ENCODE measurements at places on chromosomes 2 and 18.
A peak's percentile ranks its signal among the peaks of the same experiment; 100 is the strongest.

DNA sequence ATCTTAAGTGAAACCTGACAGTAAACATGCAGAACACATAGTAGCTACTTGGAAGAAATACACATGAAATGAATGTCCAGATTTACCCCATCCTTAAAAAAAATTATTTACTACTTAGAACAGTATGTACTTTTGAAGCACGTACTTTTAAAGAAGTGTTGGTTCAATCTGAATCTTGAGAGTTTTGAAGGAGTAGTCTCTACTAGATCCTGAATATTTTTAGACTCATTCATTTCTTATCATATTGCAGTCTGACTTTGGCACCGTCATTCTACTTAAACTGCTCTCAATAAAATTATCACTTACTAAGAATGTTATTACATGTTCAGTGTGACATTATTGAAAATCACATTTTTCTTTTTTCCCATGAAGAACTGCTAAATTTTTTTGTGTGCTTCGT lies 187.8 kb downstream of the DPP4 start:
- DNase-seq = no peak

DNA sequence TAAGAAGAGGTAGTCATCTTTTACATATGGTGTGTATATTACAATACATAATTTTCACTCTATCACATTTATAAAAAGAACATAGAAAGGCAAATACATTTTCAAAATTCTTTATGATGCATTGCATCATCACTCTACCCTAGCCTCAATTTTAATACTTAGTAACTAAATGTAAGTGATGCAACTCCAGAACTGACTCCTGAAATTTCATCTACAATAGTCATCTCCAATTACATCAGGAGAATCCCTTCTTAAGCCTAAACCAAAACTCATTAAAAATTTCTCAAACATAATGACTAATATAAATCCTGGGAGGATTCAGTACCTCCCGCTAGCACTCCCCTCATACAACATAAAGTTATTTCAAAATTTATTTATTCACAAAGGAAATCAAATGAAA lies 15.9 kb downstream of the TMX3 start:
- DNase-seq = no peak

- DNase-seq = no peak
Measured at GRCh38 chr2:137952586-137953129, 11.6 kb upstream of the HNMT start.

- no peak for DNase-seq
Measured at GRCh38 chr2:458425-458815, 170.5 kb upstream of the ALKAL2 start.

DNA sequence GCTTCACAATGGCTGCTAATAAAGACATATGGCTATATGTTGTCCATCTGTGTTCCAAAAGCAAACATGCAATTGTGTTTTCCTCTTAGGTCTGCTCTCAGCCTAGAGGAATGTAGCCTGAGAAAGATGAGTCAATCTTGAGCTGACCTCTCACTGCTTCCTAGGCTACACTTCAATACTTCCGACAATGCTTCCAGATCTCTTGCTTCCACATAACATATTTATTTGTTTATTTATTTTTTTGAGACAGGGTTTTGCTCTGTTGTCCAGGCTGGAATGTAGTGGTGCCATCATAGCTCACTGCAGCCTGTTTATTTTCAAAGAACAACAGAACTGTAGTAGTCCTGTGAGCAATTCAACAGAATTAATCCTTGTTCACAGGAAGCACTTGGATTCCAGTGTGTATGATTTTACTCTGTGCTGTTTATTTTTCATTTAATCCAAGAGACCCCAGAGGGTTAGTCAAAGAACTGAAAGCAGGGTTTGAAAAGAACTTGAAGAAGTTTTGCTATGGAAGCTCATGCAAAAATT lies 437.9 kb downstream of the TXNL1 start:
- DNase-seq = no peak

GRCh38 chr2:75608684-75609333 lies 37.8 kb upstream of the MRPL19 start:
- DNase-seq = peak; percentile 40

DNA sequence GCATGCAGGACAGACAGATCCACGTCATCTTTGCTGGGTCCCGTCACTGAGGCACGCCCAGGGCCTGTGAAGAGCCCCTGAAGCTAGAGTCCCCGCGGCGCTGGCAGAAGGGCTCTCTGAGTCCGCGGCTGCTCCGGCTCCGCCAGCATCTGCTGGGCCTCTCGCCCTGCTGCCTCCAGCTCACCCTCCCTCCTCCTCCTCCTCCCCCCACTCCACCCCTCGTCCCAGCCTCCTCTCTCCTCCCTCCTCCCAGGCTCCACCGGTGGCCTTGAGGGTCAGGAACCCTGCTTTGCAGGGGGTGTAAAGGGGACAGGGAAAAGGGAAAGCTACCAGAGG lies at the start of gene TNS1:
TNS1 (minus strand) TSS at position 151 of the 336 bp plus-strand sequence; CDS start at position 28, 123 bp downstream.
- DNase-seq = no peak

DNA sequence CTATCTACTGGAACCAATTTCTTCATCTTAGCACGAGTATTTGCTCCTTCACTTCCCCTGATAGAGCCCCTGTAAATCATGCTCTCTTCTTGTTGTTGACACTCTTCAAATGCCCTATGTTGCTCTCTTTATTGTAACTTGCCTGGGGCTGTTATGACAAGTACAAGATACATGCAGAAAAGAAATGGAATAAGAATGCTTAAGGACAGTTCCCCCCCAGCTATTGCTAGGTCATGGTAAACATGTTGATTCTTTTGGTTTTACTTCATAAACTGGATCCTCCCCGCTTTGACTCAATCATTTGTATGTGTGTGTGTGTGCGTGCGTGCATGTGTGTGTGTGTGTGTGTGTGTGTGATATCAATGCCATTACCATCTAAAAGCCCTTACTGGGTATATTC lies 368.5 kb upstream of the CNTNAP5 start:
- no peak for DNase-seq

- no peak for DNase-seq
Measured at GRCh38 chr2:230749111-230749510, 36.5 kb downstream of the CAB39 start.

- no peak for DNase-seq
Measured at GRCh38 chr2:65081232-65081685, 25.0 kb downstream of the CEP68 start.

- no peak for DNase-seq
Measured at GRCh38 chr2:162370931-162371330, 27.0 kb downstream of the GCA start.

GRCh38 chr2:105636109-105636740 lies 108.5 kb upstream of the NCK2 start:
- no peak for DNase-seq

- peak; percentile 64 for DNase-seq
Measured at GRCh38 chr2:138827426-138828054, 47.4 kb upstream of the NXPH2 start.

DNA sequence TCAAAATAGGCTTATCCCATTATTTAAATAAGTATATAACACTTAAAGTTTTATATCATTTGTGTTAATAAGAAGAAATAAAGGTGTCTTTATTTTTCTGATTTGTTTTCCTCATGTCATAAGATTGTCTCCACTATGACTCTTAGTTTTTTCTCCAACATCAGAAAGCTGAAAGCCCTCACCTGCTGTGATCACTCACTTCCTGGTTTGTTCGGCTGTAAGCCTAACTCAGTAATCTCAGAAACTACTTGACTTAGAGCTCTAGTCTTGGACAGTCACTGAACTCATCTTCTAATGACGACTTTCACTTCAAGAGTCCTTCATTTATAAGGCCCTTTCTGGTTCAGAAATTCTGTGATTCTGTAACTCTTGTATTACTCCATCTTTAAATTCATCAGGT lies 311.0 kb downstream of the ZEB2 start:
- no peak for DNase-seq

GRCh38 chr2:191501561-191502168 lies 176.3 kb upstream of the NABP1 start:
- DNase-seq = no peak

GRCh38 chr18:919078-919477 lies 14.4 kb downstream of the ADCYAP1 start:
- no peak for DNase-seq

DNA sequence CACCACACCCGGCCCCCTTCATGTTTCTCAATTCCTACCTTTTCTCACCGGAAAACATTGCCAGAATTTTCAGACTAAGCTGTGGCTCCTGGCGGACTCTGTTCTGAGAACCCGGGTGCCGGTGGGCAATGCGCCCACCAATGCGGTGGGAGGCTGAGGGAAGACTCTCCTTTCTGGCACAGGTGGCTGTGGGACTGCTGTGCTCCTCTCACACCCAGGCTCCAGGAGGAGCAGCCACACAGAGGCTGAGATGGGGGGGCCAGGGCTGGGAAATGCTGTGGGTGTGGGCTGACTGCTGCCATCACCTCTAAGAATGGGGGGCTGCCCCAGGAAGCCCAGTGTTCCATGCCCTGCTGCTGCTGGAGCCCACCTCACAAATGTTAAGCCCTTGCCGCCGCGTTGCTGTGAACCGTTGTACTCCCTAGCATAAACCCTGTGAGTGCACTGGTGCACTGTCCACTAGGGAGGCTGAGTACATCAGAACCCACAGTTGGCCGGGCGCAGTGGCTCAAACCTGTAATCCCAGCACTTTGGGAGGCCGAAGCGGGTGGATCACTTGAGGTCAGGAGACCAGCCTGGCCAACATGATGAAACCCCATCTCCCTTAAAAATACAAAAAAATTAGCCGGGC lies 152.6 kb downstream of the LDLRAD4 start:
- DNase-seq = no peak

GRCh38 chr2:14292964-14293363 lies 339.6 kb upstream of the LRATD1 start:
- DNase-seq = no peak

GRCh38 chr2:134865067-134865787 lies 26.8 kb downstream of the ACMSD start:
- DNase-seq = no peak

DNA sequence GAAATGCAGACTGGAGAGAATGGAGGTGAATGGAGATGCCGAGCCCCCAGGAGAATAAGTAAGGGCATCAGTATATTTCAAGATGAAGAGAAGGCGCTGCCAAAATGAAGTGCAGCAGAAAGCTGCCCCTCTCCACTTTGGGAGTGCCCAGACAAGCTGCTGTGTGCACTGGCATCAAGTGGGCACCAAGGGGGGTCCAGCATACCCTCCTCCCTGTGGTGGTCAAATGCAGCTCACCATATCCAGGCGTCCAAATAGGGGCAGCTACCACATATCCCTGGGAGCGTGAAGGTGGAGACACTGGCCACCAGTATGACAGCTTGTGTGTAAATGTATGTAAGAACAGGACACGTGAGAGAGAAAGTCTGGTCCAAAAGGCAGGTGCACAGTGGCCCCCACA lies 236.6 kb downstream of the KLHL29 start:
- DNase-seq = no peak

DNA sequence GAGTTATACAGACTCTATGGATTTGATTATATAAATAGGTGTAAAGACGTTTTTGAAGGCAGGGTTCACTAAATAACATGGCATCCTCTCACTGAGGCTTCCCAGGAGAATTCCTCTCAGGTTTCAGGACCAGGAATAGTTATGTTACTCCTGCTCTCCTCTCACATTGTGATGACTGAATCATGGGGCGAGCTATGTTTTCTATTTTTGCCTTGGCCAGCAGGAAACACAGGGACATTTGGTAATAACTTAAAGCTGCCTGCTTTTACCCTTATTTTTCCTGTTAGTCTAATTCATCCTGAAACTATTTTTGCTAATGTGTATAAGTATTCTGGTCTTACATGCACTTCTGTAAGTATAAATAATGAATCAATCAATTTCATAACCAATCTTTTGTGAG lies 115.3 kb upstream of the ITGB6 start:
- DNase-seq = no peak

- no peak for DNase-seq
Measured at GRCh38 chr2:235026649-235027557, 75.1 kb downstream of the SH3BP4 start.

GRCh38 chr18:80026363-80026762 lies 7.9 kb upstream of the RBFA start:
- no peak for DNase-seq

DNA sequence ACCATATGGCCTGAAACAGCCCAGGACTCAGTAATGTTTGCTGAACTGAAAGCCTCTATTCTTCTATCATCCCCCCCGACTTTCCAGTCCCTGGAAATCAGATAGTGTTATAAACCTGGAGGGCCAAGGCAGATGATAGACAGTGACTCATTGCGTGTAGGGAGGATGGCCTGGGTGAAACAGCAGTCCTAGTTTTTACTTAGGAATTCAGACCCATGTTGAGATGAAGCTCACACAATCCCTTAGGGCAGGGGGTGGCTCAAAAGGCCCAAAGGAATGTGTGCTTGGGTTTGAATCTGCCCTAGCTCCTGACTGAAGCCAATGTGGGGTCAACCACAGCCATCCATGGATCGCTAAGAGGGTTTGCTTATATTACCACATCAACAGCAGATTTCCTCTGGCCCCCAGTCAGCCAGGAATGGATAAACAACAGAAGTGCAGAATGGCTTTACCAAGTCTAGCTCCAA lies 43.9 kb upstream of the STPG4 start:
- DNase-seq = no peak

DNA sequence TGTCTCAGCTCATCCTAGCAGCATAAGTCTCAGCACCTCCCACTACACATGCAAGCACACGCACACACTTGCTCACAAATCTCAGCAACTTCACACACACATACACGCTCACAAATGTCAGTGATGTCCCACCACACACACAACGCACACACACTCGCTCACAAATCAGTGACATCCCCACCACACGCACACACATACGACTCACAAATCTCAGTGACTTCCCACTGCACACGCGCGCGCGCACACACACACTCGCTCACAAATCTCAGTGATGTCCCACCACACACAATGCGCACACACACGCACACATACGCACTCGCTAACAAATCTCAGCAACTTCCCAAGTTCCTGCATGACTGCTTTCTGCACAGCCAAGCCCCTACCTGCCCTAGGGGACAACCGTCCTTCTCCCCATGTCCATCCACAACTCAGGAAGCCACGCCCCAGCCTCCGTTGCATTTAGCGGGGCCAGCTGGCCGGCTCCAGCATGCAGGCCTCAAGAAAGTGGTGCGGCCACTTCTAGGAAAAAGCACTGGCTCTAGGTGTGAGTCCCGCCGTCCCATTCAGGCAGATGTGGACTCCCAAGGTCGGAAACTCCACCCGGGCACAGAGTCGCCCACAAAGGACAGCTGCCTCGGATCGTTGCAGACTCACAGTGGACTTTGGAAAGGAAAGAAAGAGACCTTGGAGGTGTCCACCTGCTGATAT lies 180.1 kb upstream of the SALL3 start:
- DNase-seq = no peak

DNA sequence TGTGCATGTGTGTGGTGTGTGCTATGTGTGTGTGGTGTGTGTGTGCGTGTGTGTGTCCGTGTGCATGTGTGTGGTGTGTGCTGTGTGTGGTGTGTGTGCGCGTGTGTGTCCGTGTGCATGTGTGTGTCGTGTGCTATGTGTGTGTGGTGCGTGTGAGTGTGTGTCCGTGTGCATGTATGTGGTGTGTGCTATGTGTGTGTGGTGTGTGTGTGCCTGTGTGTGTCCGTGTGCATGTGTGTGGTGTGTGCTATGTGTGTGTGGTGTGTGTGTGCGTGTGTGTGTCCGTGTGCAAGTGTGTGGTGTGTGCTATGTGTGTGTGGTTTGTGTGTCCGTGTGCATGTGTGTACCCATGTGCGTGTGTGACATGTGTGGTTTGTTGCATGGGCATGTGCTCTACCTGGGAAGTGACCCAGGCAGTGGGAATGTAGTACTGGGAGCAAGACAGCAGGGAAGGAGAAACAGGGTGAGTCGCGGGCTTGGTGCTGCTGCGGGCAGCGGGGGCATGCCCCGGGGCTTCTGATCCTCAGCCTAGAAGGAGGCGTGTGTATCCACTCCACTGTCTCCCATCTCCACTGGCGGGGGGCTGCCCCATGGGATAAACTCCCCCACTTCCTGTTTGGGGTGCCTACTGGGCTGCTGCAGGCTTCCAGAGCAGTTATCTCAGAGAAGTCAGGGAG lies 7.6 kb upstream of the OTOS start:
- no peak for DNase-seq

All from SW 1271 (cell line).